ENCODE measurements at places on chromosomes 16 and 17.

- peak; percentile 92 for DNase-seq
Observed at GRCh38 chr17:72126575-72127486, 6.0 kb downstream of the SOX9 start.

DNA sequence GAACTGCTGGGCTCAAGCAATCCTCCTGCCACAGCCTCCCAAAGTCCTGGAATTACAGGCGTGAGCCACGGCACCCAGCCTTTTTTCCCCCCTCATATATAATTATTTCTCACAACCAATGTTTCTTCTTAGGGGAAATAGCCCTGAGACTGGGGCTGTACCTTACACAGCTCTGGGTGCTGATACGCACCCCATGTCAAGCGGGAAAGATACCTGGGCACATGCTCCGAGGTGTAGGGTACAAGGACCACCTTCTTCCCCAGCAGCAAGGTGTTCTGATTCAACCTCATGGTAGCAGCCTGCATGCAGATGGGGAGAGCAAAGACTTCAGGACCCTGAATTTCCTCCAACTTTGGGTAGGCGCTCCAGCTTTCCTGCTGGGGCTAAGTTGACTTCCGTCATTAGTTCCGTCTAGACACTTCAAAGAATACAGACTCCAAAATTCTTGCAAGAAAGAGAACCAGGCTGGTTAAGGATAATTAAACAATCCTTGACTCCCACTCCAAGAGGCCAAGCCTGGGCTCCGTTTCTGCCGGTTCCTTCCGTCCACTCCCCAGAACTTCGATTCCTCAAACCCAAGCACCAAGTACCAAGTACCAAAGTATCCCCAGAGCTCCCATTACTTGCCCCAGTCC lies 619 bp downstream of the NAT9 start:
- DNase-seq, result no peak

DNA sequence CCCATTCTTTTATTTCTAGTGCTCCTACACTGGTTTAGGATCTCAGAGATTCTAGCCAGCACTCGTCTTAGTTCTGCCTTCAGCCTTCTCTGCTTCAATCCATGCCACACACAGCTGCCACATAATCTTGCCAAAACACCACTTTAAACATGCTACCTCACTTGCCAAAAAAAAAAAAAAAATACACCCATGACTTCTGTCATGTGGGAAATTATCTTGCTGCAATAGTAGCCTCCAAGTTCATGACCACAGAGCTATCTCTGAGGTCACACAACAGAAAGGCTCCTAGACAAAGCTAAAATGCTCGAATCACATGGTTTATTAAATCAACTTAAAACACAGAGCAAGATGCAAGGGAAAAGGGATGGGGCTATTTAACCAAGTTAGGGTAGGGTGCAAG lies 18.1 kb downstream of the FZD2 start:
- no peak for DNase-seq

DNA sequence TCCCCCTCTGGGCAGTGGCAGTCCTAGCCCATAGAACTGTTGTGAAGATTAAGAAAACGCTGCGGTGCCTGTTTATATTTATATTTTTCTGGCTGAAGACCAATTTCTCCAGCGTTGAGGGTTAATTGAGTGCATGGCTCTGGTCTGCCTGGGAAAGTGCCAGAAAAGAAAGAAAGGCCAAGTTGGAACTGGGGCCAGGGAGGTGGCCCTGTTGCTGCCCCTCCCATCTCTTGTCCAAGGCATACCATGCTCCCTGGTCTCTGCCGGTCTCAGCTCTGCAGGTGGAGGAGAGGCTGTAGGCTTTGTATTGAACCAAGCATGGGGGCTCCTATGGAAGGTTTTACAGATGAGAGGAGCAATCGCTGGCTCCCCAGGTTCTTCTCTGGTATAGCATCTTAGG lies 124.7 kb downstream of the MGAT5B start:
- no peak for DNase-seq

DNA sequence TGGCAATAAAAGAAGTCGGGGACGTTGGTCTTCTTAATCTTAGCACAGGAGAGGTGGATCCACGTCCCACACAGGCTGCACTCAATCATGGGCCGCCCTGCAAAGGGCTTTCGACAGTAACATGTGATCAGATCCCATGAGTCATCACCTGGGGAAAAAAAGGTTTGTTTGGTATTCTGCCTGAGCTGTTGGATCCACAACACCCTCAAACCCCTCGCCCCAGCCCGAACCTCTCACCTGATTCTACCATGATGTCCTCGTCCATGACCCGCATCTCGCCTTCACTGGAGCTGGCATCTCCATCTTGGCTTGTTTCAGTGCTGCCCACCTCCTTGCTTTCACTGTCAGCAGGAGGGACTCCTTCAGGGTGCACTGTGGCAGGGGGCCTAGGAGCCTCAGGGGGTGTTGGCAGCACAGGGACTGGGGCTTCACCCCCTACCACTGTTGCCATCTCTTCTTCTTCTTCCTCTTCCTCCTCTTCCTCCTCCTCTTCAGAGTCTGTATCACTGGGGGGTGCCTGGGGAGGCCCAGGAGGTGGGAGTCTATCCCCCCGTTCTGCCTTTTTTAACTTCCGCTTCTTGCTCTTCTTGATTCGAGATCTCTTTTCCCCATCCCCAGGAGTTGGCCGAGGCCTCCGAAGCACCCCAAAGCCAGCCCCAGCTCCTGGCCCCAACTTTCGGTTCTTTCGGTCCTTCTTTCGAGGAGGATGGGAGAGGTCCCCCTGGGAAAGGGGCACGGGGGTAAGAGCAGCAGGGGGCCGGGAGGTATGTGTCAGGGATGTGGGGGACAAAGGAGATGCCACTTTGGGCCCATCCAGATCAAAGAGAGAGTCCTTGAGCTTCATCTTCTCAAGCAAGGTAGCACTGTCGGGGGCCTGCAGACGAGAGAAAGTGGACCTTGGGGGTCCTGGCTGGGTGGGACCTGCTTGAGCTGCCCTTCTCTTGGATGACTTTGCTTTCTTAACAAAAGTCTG lies 1.7 kb upstream of the DVL2 start:
- DNase-seq, result peak; percentile 51

DNA sequence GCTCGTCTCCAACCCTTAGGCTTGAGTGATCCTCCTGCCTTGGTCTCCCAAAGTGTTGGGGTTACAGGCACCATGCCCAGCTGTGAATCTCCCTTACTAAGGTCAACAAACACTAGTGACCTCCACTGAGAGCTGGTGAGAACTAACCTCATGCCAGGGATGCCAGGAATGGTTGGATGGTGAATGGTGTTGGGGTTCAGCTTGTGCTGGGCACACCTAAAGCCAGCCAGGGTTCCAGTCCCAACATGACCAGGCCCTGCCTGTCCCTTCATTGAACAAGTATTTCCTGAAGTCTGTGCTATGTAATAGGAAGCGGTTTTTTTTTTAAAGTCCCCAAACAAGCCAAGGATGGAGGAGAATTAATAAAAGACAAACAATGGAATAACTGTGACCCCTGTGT lies 56.0 kb upstream of the TOB1 start:
- DNase-seq, result no peak

- no peak for DNase-seq
Observed at GRCh38 chr16:68022278-68022727, 729 bp downstream of the DDX28 start.

GRCh38 chr16:68792465-68793324 lies 50.6 kb upstream of the TANGO6 start:
- peak; percentile 66 for DNase-seq

- no peak for DNase-seq
Observed at GRCh38 chr16:3577302-3577752, at the start of gene NLRC3. TSS of gene NLRC3 (minus strand) at chr16:3577403. CDS start at chr16:3565036, 12,367 bp downstream.

- DNase-seq, result no peak
Observed at GRCh38 chr17:70955441-70955840, 786.1 kb downstream of the KCNJ2 start.

GRCh38 chr16:31402687-31403086 lies 9.6 kb downstream of the ITGAD start:
- DNase-seq, result no peak

- peak; percentile 74 for DNase-seq
Observed at GRCh38 chr16:1494129-1494640, 1.0 kb downstream of the TELO2 start.

DNA sequence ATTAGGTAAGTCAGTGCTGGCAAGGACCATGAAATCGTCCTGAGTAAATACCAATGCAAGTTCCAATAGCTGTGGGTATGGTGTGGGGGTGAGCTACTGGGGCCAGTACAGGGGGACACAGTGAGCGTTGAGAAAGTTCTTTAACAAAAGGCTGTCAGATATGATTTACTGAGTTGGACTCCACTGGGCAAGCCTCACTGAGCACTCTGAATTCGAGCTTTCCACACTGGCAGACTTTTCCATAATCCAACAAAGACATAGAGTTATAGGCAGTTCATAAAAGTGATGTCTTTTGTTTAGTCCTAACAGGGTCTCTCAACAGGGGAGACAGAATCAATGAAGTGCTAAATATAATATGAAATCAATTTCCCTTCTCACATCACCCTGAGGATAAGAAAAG lies 489.0 kb downstream of the KCNJ2 start:
- no peak for DNase-seq

DNA sequence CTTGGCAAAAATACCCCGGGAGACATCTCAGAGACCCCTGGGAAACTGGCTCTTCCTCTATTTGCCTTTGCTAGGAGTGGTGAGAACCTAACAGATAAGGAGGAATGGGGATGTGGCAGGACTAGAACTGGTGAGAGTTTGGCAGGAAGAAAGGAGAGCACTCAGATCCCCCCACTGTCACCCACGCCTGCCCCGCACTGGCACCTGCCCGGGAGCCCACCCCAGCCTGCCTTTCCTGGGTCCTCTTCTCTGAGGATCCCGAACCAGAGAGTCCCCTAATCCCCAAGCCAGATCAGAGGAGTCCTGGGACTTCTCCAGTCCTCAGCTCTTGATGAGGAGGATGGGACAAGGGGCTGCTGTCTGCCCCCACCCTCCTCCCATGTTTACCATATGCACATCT lies 3.7 kb downstream of the KCNH6 start:
- no peak for DNase-seq

GRCh38 chr16:7921345-7921744 lies 588.7 kb downstream of the RBFOX1 start:
- no peak for DNase-seq

GRCh38 chr17:45177563-45177962 lies 15.9 kb downstream of the HEXIM2 start:
- DNase-seq, result no peak

GRCh38 chr16:78493573-78493972 lies 394.1 kb downstream of the WWOX start:
- DNase-seq, result no peak

- DNase-seq, result no peak
Observed at GRCh38 chr17:7017827-7018200, 5.0 kb upstream of the BCL6B start.

DNA sequence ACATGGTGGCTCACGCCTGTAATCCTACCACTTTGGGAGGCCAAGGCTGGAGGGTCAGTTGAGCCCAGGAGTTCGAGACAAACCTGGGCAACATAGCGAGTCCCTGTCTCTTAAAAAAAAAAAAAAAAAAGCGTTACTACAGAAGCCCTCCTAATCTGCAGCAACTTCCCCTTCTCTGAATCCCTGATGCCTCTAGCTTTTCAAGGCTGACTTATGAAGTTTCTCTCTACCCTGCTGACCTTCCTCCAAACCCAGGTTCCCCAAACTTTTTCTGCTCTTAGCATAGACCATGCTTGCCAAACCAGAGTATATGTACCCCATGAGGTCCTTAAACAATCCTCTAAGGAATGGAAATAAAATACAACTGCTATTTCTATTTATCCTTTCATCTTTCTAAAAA lies 16.4 kb downstream of the LYRM1 start:
- DNase-seq, result no peak

DNA sequence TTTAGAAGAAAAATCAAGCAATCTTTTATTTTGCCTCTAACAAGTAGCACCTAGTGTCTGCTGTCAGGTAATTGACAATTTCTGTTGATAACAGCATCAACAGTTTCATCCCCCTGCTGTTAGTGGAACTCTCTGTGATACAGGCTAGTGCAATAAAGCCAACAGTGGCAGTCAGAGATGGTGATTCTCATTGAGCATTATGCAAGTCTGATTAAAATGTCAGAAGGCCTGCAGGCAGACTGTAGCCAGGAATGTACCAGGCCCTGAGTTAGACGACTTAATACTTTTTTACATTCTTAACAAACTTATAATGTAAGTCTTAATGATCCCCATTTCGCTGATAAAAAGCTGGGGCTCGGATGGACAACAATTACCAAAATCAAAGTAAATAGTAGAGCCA lies 14.6 kb downstream of the CYLD start:
- no peak for DNase-seq

- no peak for DNase-seq
Observed at GRCh38 chr16:79154086-79154485, 446.5 kb downstream of the MAF start.

DNA sequence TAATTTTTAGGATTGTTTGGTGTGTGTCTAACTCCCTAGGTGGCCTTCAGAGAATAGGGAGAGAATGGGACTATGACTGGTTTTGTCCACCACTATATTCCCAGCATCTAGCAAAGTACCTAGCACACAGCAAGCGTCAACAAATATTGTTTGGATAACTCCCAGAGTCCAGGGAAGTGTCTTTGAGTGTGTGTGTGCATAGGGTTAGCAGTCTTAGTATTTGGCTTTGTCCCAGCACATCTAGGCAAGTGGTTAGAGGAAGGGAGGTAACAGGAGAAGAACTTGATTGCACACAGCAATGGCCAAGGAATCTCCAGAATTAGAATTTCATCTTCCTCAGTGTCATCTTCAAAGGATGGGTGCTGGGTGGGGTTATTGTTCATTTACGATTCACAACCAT lies 385.4 kb upstream of the CDH5 start:
- DNase-seq, result no peak

DNA sequence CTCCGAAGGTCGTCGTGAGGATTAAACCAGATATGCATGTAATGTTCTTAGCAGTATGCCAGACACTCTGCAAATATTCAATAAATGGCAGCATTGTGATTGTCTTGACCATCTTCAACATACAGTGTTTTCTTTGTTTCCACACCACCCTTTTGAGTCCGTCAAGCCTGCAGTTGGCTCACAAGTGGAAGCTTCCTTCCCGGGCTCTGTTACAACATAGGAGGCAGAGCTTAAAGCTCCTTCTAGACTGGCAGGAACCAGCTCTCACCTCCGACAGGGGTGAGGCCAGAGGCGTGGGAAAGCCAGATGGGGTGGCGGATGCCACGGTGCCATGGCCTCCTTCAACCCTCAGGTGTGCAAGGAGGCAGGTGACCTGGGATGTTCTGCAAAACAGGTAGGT lies 138.3 kb downstream of the FOXL1 start:
- no peak for DNase-seq

GRCh38 chr16:10965440-10966061 lies 21.2 kb downstream of the CLEC16A start:
- no peak for DNase-seq

- DNase-seq, result peak; percentile 100
Observed at GRCh38 chr16:55499951-55500529, 8.8 kb upstream of the LPCAT2 start.

Data from fibroblast of lung (primary cell).